Cardiac fibroblast (primary cell): ENCODE measurements at places on chromosomes 11 and 22.

GRCh38 chr11:70541176-70541575 is 142.8 kb downstream of the CTTN start:
- DNase-seq, result no peak

DNA sequence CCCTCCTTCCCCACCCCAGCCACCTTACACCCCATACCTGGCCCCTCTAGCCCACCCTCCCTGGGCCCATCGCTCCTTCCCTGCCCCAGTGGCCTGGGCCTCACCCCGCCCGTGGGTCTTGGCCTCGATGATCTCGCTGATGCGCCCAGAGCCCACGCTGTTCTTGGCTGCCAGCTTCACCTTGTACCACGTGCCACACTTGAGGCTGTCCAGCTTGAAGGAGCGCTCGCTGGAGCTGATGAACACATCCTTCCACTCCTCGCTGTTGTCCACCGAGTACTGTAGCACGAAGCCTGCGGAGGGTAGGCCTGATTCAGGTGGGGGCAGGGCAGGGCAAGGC is 110.1 kb downstream of the CEP164 start:
- no peak for DNase-seq

- peak; percentile 49 for DNase-seq
Measured at GRCh38 chr11:48154151-48154550, 62.5 kb upstream of the OR4B1 start.

DNA sequence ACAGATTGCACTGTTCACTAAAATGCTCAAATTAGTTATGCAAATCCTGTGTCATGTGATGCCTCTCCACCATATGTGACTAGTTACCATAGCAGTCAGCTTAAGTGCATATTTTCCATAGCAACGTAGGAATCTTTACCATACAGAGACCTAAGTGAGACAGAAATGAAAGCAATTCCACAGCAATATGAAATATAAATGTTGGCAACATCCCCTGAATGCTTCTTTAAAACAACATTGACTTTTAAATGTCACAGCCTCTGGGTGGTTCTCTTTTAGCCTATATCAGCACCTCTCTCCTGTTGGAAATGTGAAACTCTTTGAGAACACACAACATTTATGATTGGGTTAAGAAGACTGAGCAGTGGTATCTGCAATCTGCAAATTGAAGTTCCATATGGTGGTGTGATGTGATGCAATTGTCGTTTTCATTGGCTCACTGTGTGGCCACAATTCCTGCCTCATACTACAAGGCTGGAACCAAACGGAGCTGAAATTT is 814.6 kb downstream of the DLG2 start:
- DNase-seq, result no peak

- DNase-seq, result peak; percentile 85
Measured at GRCh38 chr22:42635531-42635930, 4.9 kb downstream of the ATP5MGL start.
